ENCODE measurements at places on chromosomes 3 and 15. TPM values are rescaled to one million over a fixed set of nuclear protein-coding genes. Genes with fewer than 3 reads are reported as not detected.

Gene SPESP1
- polyA plus RNA-seq = 5.7 TPM

Gene KPNA4
- 22.6 TPM for polyA plus RNA-seq

GRCh38 chr3:153463895-153464294, 301.9 kb downstream of the RAP2B start:
- DNase-seq = no peak

- no peak for DNase-seq
These were observed 38.8 kb downstream of the IMPG2 start for GRCh38 chr3:101281521-101282030.

- DNase-seq = no peak
These were observed 101.3 kb upstream of the NANOGP8 start for GRCh38 chr15:35186346-35186745.

DNA sequence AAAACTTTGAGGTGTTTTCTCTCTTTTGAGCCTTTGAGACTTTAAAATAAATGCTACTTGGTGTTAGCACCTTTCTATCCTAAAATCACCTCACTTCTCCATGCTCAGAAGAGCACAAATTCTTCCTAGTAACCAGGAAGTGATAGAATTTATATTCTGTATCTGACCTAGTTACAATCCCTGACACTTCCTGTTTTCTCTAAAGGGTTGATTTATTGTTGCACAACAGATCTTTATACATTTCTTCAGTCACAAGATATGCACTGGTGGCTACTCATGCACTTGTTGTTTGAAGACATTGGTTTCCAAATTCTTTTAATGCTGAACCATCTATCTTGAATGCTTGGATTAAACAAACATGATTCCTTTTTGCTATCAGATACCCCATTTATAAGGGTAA, 47.2 kb upstream of the CNTN3 start:
- no peak for DNase-seq

DNA sequence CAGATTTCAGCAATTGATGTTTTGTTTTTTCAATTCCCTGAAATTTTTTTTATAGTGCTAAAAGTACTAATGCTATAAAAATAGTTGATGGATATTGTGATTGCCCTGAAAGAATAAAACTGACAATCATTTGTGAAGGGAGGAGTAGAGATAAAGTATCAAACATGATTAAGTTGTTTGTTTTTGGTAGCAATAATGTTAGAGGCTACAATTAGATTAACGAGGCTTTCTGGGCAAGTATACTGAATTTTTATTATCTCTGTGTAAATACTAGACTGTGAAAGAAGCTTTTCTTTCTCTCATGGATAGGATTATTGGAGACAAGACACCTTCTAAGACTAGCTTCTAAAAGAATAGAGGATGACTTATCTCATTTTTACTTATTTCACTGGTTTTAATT, 15.6 kb downstream of the NR1D2 start:
- DNase-seq = no peak

DNA sequence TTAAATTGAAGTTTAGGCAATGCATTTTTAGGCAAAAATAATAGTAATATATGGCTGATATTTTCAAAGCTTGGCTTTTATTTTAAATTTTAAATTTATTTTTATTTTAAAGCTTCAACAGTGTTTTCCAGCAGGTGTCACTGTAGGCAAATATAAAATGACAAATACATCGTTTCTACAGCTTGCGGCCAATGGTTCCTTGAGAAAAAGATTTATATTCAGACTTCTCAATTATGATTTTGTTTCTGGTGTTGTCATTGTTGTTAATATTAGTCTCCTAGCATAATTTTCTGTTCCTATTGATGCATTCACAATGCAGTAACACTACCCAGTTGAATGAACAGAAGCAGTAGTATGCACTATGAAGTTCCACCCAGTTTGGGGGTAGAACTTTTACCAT, 220.7 kb upstream of the DNAJC19 start:
- DNase-seq = no peak

DNA sequence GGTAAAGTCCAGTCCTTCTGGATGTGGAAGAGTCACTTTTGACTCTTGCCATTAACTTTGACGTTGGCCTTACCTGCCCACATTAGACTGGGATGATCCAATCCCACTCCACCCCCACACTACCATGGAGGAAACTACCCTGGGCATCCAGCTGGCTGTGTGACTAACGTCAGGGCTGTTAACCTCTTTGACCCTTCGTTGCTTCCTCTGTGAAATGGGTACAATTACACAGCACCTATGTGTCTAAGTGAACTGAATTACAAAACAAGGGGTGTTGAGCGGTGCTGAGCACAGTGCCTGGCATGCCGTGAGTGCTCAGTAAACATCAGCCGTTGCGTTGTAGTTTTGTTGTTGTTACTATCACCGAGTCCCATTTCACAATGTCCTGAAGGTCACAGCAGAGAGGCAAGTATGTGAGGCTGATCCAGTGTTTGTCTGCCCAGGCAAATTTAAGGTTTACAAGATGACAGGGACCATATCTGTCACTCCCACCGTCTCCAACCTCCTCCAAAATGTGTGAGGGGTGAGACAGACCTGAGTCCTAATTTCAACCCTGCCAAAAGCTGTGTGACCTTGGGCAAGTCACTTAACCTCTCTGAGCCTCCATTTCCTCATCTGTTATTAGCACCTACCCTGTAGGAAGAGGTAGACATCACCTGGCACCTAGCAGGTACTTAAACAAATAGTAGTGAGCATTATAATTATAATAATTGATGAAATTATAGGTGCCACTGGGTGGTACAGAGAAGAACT, 20.9 kb downstream of the WNT7A start:
- no peak for DNase-seq

Gene TM6SF1
- 11.5 TPM for polyA plus RNA-seq

DNA sequence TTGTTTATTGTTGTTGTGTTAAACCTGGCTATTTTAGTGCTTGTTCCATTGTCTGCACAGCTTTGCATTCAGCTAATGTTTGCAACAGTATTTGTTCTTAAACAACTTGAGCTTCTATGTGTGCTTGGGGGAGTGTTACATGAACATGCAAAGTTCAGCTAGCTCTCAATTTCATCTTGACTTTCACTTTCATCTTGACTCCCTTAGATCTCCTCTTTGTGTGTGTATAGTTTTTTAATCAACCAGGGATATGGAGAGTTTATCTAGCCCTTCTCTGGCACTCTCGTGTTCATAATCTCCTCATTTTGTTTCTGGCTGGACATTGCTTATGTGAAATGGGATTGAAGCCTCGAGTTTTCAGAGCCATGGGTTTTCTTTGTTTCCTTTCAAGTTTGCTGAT, 212.4 kb upstream of the ZBTB20 start:
- DNase-seq = no peak

- no peak for DNase-seq
These were observed 21.3 kb upstream of the MAGEF1 start for GRCh38 chr3:184733181-184733580.

- DNase-seq = no peak
These were observed 135.9 kb downstream of the ANO10 start for GRCh38 chr3:43485931-43486330.

- no peak for DNase-seq
These were observed 298.9 kb downstream of the RPLP1 start for GRCh38 chr15:69751566-69751965.

Gene WDR93
- polyA plus RNA-seq = 0.05 TPM

Gene TRH
- not detected for polyA plus RNA-seq

DNA sequence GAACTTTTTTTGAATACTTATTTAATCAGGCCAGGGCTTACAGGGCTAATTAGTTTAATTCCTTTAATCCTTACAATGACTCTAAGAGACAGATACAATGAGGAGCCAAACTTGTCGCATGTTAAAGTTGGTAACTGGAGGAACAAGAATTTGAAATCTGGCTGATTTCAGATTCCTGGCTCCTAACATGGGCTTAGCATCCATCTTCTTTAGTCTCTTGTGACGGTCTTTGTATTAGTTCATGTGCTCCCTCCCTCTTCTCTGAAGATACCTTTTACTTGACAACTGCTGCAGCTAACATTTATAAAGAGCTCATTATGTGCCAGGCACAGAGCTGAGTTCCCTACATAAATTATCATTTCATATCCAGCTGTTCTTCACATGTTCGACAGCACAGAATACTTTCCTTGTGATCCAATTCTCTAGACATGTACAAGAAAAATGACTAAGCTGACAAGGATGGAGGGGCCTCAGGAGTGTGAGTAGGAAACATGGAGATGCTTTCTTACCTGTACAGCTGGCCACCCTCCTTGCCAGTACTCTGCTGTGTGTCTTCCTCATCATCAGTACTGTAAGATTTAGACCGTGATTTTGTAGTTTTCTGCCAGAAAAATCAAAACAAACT, 206.8 kb upstream of the STRIT1 start:
- no peak for DNase-seq

GRCh38 chr3:45080824-45081223, 54.7 kb downstream of the CLEC3B start:
- no peak for DNase-seq

Gene EIF4E3
- polyA plus RNA-seq = 2.5 TPM

DNA sequence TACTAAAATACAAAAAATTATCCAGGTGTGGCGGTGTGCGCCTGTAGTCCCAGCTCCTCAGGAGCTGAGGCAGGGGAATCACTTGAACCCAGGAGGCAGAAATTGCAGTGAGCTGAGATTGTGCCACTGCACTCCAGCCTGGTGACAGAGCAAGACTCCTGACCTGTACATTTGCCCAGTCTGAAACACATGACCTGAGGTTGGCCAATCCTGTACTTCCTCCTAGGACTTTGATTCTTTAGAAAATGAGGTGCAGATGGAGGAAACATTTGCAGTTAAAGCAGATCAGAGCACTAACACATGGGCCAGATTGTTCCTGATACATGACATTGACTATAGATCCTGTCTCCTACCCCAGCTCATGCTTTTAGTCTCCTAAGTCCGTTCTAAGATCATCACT, 28.9 kb upstream of the LPP start:
- DNase-seq = no peak

- no peak for DNase-seq
These were observed 74.7 kb upstream of the CMTM7 start for GRCh38 chr3:32316976-32317375.

DNA sequence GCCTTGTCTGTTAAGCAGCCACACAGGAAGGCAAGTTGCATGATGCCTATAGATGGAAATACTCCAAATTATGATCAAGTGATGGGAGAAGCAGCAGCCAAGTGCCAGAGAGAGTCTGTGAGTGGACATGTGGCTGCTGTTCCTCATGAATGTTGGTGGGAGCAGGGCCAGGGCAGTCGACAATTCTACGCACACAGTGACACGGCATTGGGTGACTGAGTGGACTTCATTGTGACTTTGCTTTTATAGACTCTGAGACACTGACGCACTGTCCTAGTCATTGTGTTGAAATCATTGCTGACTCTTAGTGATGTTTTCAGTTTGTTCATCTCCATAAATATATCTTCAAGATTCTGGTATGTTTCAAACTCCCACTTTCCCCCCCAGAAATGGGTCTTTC, 246.3 kb upstream of the SEMA6D start:
- DNase-seq = no peak

DNA sequence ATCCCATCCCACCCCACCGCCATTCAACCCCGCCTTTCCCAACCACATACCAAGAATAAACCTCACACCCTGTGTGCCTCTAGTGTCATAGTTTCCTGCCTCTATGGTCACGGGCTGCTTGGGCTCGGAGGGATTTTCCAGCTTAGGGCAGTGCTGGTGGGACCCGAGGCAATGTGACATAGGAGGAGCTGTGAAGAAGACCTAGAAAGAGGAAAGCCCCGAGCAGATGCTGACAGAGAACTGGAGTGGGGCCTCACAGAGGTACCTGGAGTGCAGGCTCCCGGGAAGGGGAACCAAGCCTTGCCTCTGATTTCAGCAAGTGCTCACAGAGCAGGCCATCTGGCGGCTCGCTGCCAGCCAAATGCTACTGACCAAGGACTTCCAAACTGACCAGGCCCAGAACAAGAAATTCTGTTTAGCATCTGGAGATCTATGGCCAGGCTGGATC, 27.5 kb downstream of the BHLHE40 start:
- DNase-seq = no peak

Gene SLC12A1
- not detected for polyA plus RNA-seq

Gene CHRNA5
- polyA plus RNA-seq = 5.2 TPM

DNA sequence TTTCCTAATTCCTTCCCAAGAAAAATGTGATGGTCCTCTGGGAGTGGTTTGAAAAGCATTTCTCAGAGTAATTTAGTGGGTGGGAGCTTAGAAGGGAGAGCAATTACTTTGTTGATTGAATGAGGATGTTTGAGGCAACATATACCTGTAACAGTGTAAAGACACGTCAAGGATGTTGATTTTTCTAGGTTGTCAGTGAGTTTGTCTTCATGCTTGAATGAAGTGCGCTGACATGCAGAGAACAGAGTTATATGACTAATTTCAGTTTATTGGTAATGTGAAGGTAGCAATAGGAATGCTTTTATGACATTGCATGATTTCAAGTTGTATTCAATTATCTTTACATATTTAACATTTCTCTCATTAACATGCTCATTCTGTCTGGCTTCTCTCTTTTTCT, 286.9 kb downstream of the NFKBIZ start:
- DNase-seq = no peak

DNA sequence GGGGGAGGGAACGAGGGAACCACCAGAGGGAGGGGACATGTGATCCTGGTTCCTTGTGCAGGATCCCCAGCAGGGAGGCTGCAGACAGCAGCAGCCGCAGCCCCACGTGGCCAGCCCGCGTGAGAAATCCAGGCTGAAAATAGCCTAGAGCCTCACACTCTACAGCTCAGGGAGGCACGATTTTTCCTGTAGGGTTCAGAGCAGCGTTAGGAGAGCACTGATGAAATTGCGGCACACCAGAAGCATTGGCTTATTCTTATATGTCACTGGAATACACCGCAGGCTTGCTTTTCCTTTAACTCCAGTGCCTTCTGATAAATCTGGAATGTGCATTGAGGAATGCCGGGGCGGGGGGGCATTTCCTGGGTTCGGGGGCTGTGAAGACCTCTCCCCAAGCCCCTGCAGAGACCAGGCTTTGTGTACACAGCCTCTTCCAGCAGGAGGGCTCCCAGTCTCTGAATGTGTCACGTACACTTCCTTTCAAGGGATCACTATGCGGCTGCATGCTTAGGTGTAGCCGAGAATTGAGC, 193.0 kb downstream of the ATP10A start:
- DNase-seq = no peak

Gene POPDC2
- 0.38 TPM for polyA plus RNA-seq

Gene OXTR
- polyA plus RNA-seq = 58.7 TPM

Gene CPNE9
- polyA plus RNA-seq = not detected

Gene OR5K2
- polyA plus RNA-seq = not detected
